ENCODE measurements at places on chromosomes 12 and 14. TPM values are rescaled to one million over a fixed set of nuclear protein-coding genes. Genes with fewer than 3 reads are reported as not detected.

The CPNE6 gene
- not detected for total RNA-seq

DNA sequence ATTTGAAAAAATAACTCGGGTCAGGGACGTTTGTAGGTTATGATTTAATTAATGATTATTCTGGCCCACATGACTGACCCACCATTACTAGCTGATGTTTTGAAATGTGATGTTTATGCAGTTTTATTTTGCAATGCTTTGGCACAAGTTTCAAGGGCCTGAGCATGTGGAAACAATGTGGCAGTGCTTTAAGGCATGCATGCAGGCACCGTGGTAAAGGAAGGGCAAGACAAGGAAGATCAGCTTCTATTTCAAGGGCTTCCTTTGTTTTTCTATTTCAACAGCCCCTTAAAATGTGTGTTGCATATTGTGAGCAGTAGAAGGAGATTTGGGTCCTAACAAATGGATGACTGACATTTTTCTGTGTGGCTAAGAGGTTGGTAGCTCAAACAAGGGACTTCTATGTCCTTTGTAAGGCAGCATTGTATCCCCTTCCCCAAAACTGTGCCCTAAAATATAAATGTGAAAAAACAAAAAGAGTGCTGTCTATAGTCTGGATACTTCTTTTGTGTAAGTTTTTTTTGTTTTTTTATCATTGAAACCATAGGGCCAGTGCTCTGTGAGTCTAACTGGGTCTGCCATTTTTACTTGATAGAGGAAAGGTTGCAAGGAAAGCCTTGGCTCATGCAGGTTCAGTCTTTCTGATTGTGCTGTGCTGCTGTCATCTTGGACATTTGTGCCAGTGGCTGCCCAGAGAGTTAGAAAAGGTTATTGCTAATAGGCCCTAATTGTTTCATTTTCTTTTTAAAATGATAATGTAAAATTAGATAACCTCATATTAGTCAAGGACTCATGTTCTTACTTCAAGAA lies 103.5 kb downstream of the FGD4 start:
- DNase-seq: no peak

- no peak for DNase-seq
These were observed 48.2 kb upstream of the PNMA1 start for GRCh38 chr14:73762375-73762822.

The FBXW8 gene
- 12.9 TPM for total RNA-seq

The PPP2R5E gene
- total RNA-seq: 37.6 TPM

DNA sequence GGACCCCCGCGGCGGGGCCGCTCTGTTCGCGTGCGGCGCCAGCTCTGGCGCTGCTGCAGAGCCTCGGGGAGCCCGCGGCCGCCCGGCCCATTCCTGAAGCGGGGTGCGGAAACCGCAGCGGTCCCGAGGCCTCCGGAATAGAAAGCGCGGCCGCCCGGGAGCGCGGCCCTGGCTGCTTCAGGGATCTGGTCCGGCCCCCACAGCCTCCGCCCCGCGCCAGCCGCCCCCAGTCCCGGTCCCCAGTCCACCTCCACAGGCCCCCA lies 204 bp downstream of the HSP90AA1 start:
- DNase-seq: no peak

GRCh38 chr12:4938900-4939299 lies 29.2 kb downstream of the KCNA1 start:
- DNase-seq: no peak

The RNF34 gene
- total RNA-seq: 39.5 TPM

DNA sequence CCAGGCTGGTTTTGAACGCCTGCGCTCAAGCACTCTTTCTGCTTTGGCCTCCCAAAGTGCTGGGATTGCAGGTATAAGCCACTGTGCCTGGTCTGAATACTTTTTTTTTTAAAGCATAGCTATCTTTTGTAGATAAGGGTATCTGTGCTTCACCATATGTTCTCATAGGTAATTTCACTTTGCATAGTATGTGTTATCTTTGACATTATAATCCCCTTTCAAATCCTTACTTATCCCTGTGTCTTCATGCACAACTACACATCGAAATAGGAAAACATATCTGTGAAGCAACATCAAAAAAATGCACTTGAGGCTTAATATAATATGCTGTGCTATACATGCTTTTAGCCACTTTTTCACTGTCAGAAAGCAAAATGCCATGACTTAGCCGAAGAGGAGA lies 94.1 kb downstream of the SLC35F4 start:
- no peak for DNase-seq

DNA sequence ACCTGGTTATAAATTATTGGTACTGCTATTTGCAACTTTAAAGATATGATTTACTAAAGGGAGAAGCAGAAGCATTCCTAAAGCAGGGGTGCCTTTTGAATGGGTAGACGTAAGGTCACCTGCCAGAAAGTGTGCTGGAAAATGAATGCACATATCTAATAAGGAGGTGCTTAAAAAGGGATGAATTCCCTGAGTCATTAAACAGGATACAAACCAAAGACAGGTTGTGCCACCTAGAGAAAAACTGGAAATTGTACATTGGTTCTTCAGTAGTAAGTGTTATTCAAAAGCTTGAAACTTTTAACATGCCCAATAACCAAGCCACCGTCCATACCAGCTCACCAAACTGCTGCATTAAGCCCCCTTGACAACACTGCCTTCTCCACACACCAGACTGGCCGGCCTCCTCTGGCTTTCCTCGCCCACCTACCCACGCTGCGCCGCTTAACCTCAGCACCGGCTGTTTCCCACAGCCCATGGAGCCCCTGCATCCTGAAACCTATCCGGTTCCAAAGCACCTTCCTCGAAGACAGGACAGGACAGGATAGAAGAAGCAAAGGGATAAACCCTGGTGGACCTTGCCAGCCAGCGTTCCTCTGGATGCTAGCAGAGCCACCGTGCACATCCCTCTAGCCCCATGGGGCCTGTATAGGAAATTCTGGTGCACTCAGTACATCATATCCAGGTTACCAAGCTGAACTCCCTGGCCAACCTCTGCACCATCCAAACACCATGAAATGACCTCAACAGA lies 201.5 kb upstream of the CAND1 start:
- no peak for DNase-seq

DNA sequence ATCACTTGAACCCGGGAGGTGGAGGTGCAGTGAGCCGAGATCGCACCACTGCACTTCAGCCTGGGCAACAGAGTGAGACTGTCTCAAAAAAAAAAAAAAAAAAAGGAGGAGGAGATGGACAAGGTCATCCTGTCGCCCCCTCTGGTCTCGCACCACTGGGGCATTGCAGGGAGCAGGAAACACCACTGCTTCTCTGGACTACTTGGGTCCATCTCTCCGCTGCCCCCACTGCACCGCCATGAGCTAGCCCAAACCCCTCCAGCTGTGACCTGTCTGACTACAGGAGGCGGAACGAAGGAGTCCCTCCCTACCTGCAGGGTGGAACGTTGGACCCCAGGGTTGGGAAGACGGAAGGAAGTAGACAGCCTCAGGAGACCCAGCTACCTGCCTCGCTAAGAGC lies 18.2 kb upstream of the FAM222A start:
- no peak for DNase-seq

DNA sequence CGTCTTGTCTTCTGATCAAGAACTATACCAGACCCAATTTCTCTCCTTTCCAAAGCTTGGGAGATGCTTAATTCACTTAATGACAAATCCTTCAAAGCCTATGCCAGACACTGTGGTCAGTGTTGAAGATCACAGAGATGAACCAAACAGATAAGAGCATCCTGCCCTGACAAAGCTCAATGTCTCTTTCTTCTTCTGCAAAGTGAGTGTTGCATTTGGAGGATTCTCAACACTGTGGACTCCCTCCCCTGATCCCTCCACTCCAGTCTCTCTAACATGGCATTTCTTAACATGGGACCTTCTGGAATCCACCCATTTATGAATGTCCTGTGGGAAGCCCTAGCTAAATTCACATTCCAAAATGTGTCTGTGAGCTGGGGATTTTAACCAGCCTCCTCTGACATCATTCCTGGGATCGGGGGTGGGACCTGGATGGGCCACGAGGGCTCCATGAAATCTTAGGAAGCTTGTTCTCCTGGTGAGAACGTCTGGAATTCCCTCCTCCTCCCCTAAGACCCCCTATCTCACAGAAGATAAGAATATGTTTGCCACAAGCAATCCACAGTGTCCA lies 20.3 kb downstream of the SYNE3 start:
- no peak for DNase-seq

GRCh38 chr12:89376202-89376529 lies 23.9 kb upstream of the DUSP6 start:
- no peak for DNase-seq

The SLCO1B3 gene
- total RNA-seq: 4.2 TPM

- DNase-seq: no peak
These were observed 67.6 kb upstream of the TTC7B start for GRCh38 chr14:90883782-90884181.

DNA sequence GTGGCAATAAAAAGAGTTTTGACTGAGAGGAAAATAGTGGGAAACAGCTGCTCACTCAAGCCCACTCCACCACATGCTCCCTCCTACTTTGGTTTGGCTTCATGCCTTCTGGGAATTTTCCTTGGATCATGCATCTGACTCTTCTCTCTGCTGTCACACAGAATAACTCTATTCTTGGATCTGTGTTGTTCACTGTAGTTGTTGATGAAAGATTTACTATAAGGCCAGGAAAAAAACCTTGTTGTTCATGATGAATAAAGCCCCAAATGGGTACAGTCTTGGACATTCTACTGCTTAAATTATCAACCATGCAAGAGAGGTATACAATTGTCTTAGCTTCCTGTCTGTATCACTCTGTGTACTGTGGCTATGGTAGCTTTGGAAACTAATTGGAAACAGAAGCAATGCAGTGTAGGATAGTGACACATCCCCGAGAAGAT lies 70.5 kb downstream of the TMX1 start:
- no peak for DNase-seq

DNA sequence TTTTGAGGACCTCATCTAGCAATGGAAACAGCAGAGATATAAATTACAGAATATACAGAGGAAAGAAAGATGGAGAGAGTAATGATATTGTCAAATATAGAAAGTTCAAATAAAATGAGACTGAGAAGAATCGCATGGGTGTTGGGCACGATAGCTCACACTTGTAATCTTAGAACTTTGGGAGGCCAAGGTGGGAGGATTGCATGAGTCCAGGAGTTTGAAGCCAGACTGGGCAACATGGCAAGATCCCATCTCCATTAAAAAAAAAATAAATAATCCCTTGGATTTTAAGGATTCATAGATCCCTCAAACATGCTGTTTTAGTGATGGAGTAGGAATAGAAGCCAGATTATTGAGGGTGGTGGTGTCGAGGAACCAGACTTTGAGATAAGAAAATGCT lies 1.9 kb downstream of the PYROXD1 start:
- no peak for DNase-seq

DNA sequence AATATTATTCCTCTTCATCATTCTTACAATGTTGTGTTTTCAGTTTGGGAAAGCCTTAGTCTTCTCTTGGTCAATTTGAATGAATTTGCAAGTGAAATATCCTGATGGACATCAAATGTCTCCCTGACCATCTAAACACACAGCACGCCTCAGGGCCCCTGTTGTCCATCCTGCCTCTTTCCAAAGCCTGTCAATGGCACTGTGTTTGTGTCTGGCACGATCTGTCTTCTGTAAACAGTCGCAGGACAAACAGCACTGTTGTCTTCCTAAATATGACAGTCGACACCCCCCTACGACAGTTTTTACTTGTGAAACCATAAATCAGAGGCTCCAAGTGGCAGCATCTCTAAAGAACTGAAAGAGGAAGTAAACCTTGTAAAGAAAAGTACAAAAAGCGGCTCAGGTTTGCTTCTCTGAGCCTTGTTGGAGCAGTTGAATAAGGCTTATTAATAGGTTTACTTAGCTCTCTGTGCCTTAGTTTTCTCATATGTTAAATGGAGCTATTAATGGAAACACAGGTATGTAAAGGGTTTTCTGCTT lies 285.8 kb downstream of the NRXN3 start:
- no peak for DNase-seq

DNA sequence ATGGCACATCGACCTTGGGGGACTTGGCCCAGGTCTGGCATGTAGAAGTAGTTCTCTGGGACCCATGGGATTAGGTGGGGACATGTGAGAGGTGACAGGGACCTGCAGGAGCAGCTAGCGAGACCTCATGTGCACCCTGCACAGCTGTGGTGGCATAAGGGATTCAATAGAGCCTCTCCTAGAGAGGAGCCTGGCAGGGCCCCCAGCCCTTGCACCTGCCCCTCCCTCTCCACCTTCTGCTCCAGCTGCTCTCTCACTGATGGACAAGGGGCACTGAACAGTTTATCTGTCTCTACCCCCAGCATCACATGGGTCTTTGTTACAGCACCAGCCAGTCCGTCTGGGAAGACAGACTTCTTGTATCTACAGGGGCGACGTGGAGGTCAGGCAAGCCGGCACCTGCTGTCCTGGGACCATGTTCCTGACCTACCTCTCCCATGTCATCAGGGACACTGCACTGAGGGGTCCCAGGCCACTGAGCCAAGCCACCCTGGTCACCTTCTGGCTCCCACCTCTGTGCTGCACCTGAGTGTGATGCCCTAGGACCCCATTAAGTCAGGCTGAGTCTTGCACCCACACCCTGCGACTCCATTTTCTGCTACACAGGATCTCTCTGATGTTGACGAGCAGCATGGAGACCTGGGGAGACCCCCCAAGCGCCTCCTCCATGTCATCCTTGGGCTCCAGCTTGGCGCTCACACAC lies 32.6 kb downstream of the DDX11 start:
- no peak for DNase-seq

DNA sequence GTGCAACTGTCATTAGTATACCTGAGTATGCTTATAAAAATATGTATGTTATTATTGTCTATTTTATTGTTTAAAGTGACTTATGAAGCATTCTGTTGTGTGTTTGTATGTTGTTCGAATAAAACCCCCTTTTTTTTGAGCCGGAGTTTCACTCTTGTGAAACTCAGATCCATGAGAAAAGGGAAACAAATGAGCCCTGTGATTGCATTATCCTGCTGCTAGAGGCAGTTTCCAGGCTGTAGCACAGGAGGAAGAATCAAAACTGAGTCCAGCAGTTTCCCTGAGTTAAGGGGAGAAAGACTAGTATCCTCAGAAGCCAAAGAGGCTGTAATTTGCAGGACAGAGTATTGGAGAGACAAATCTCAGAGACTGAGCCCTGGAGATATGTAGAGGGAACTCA lies 12.5 kb downstream of the SGPP1 start:
- no peak for DNase-seq

The FBRSL1 gene
- 43.7 TPM for total RNA-seq

The ABHD12B gene
- total RNA-seq: not detected

GRCh38 chr12:205026-205425 lies 8.9 kb downstream of the SLC6A12 start:
- no peak for DNase-seq

The TAS2R42 gene
- total RNA-seq: not detected

- no peak for DNase-seq
These were observed 23.1 kb downstream of the ANG start for GRCh38 chr14:20711685-20712084.

The LPAR5 gene
- 2.9 TPM for total RNA-seq

All from sciatic nerve (tissue), 2 donors.